B cell (primary cell): ENCODE measurements at places on chromosomes 3 and 15. TPM values are rescaled to one million over a fixed set of nuclear protein-coding genes. Genes with fewer than 3 reads are reported as not detected.

DNA sequence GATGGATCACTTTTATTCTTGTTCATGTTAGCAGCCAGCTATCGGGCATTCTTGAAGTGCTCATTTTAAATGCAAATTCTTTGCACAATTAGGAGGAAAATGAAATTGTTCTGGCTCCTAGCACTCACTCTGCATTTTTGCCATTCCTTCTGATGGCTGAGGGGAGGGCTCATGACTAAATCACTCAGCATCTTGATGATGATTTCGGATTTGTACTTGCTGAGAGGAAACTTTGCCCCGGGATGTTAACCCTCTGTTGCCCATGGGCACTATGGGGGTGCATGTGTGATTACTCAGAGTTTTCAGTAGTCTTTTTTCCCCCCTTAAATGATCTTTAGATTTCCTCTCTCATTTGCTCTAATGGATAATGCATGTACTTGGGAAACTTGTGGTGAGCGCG lies 299.6 kb upstream of the C2CD4B start:
- DNase-seq: no peak
- H3K27me3 ChIP-seq: no peaks in the 10 kb centered on the region
- no peak overlapping the region for H3K4me3 ChIP-seq
- H3K4me1 ChIP-seq: no peaks in the 10 kb centered on the region
- H3K27ac ChIP-seq: no peak overlapping the region

GRCh38 chr3:182258538-182259177 lies 534.6 kb upstream of the ATP11B start:
- H3K27me3 ChIP-seq: no peaks in the 10 kb centered on the region
- no peaks in the 10 kb centered on the region for H3K36me3 ChIP-seq
- no peak overlapping the region for H3K4me3 ChIP-seq
- peak; percentile 7 for DNase-seq

DNA sequence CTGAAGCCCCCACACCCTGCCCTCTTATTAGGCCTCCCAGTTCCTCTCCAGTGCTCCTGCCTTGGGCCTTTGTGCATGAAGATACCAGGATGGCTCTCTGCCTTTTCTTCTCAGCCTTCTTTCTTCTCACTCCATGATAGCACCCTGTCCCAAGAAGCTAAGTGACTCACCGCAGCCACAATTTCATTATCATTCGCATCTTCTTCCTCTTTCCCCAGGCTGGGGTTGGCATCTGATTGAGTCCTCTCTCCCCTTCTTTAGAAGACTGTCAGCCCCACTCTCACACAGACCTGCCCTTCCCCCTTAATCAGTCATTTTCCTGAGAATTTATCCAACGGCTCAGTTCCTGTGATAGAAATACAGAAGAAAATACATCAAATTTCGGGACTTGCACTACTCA lies 102.0 kb downstream of the STAC start:
- H3K27me3 ChIP-seq: no peaks in the 10 kb centered on the region
- H3K4me1 ChIP-seq: no peaks in the 10 kb centered on the region
- no peaks in the 10 kb centered on the region for H3K36me3 ChIP-seq

GRCh38 chr3:195012100-195012499 lies 258.9 kb downstream of the XXYLT1 start:
- no peak overlapping the region for H3K4me3 ChIP-seq
- no peaks in the 10 kb centered on the region for H3K27me3 ChIP-seq
- no peaks in the 10 kb centered on the region for H3K36me3 ChIP-seq
- no peak overlapping the region for H3K27ac ChIP-seq
- no peak for DNase-seq

- no peaks in the 10 kb centered on the region for H3K36me3 ChIP-seq
- H3K4me1 ChIP-seq: peaks cover 3% of the 10 kb centered on the region
- H3K27me3 ChIP-seq: no peaks in the 10 kb centered on the region
- DNase-seq: no peak
These were observed 129.7 kb downstream of the PROS1 start for GRCh38 chr3:93843981-93844380.

DNA sequence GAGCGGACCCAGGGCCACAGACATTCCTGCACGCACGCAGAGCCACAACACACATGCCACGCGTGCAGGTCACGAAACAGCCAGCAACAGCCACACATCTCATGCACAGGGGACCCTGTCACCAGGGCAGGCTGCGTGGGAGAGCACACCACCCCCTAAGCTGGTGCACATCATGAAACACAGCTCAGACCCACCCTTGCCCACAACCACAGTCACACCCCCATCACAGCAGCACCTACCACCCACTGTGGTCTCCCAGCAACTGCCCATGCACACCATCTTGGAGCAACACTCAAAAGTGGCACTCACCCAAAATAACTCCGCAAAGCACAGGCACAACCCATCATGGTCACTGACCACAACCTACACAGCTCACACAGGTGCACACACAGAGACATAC lies 75.7 kb downstream of the OCA2 start:
- no peaks in the 10 kb centered on the region for H3K4me1 ChIP-seq
- no peaks in the 10 kb centered on the region for H3K36me3 ChIP-seq
- no peak overlapping the region for H3K27ac ChIP-seq
- no peak overlapping the region for H3K4me3 ChIP-seq

GRCh38 chr15:91142106-91142744 lies 42.2 kb downstream of the SV2B start:
- no peaks in the 10 kb centered on the region for H3K27me3 ChIP-seq
- H3K36me3 ChIP-seq: no peaks in the 10 kb centered on the region
- no peak overlapping the region for H3K27ac ChIP-seq
- no peaks in the 10 kb centered on the region for H3K4me1 ChIP-seq
- peak; percentile 9 for DNase-seq
- no peak overlapping the region for H3K4me3 ChIP-seq

DNA sequence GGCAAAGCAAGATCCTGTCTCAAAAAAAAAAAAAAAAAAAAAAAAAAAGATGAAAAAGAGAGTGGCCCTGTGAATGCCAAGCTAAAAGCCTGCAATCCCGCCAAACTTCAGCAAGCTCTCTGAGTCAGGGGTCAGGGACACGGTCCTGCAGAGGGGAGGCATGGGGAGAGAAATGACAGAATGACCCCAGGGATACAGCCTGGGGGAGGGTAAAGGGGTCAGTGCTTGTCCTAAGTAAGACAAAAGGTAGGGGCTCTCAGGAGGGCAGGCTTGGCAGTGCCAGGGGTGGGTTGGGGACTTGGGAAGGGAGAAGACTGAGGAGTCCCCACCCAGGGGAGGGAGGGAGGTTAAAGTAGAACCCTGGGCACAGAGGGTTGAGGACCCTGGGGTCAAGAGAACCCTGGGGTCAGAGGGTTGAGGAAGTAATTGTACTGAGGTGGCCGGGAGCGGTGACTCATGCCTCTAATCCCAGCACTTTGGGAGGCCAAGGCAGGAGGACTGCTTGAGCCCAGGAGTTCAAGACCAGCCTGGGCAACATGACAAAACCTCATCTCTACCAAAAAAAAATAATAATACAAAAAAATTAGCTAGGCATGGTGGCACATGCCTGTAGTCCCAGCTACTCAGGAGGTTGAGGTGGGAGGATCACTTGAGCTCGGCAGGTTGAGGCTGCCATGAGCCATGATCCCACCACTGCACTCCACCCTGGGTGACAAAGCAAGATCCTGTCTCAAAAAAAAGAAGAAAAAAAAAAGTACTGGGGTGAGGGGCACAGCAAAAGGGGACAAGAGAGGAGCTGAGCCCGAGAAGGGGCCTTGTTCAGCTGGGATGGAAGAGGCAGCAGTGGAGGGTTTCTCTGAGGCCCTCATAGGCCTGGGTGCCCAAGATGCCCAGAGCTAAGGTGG lies 5.2 kb upstream of the SEMA3B start:
- H3K4me3 ChIP-seq: no peak overlapping the region
- H3K36me3 ChIP-seq: no peaks in the 10 kb centered on the region
- no peak for DNase-seq
- peaks cover 17% of the 10 kb centered on the region for H3K4me1 ChIP-seq
- H3K27me3 ChIP-seq: no peaks in the 10 kb centered on the region

- peak overlapping the region; percentile 10 for H3K27ac ChIP-seq
- H3K36me3 ChIP-seq: no peaks in the 10 kb centered on the region
- no peak overlapping the region for H3K4me3 ChIP-seq
- H3K27me3 ChIP-seq: no peaks in the 10 kb centered on the region
These were observed 15.0 kb upstream of the ZBED2 start for GRCh38 chr3:111610189-111610588.

- no peaks in the 10 kb centered on the region for H3K27me3 ChIP-seq
- H3K4me3 ChIP-seq: no peak overlapping the region
These were observed 183.3 kb upstream of the BHLHE40 start for GRCh38 chr3:4795905-4796304.

GRCh38 chr15:96262549-96263489 lies 67.7 kb upstream of the NR2F2 start:
- no peak overlapping the region for H3K4me3 ChIP-seq
- H3K36me3 ChIP-seq: no peaks in the 10 kb centered on the region
- H3K4me1 ChIP-seq: no peaks in the 10 kb centered on the region
- H3K27me3 ChIP-seq: no peaks in the 10 kb centered on the region

DNA sequence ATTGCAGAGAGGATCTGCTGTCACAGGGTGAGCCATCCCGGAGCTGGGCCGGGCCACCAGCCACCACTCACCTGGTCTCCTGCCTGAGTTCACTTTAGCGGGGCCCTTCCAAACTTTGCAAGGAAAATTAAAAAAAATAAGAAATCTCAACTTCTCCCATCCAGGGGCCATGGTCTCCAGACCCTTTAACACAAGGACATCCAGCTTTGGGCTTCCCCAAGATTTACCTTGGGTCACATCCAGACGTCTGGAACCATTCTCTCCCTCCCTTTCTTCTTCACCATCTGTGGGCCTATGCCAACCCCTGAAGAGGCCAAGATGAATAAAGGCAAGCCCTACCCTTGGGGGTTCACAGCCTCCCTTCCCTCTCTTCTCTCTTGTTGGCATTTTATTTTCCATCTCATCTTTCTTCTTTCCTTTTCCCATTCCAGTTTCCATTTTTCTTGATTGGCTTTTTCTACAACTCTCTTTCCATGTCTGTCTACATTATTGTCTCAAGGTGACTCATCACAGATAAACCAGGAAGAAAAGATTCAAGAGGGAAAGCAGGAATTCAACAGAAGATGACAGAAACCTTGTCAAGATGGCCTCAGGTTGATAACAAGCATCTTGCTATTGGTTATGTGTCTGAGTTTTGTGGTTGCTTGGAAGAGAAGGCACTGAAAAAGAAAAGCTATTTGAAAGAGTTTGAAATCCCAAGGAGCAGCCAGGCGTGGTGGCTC lies 49.5 kb downstream of the ITGA11 start:
- H3K36me3 ChIP-seq: no peaks in the 10 kb centered on the region
- H3K4me1 ChIP-seq: peaks cover 6% of the 10 kb centered on the region
- H3K4me3 ChIP-seq: no peak overlapping the region
- DNase-seq: no peak
- H3K27me3 ChIP-seq: no peaks in the 10 kb centered on the region

GRCh38 chr3:15974647-15975046 lies 176.9 kb upstream of the ANKRD28 start:
- H3K27me3 ChIP-seq: no peaks in the 10 kb centered on the region
- H3K27ac ChIP-seq: no peak overlapping the region
- DNase-seq: no peak
- no peak overlapping the region for H3K4me3 ChIP-seq
- H3K4me1 ChIP-seq: no peaks in the 10 kb centered on the region
- H3K36me3 ChIP-seq: no peaks in the 10 kb centered on the region

- peaks cover 2% of the 10 kb centered on the region for H3K36me3 ChIP-seq
- no peak overlapping the region for H3K4me3 ChIP-seq
- H3K27me3 ChIP-seq: no peaks in the 10 kb centered on the region
- DNase-seq: no peak
These were observed 521.9 kb downstream of the FOXP1 start for GRCh38 chr3:71061581-71061980.

- no peak for DNase-seq
- no peak overlapping the region for H3K4me3 ChIP-seq
- no peaks in the 10 kb centered on the region for H3K4me1 ChIP-seq
- no peak overlapping the region for H3K27ac ChIP-seq
- no peaks in the 10 kb centered on the region for H3K36me3 ChIP-seq
- no peaks in the 10 kb centered on the region for H3K27me3 ChIP-seq
These were observed 152.4 kb downstream of the TJP1 start for GRCh38 chr15:29669823-29670222.

GRCh38 chr15:36109943-36110658 lies 469.3 kb upstream of the CDIN1 start:
- H3K4me1 ChIP-seq: no peaks in the 10 kb centered on the region
- H3K4me3 ChIP-seq: no peak overlapping the region
- no peaks in the 10 kb centered on the region for H3K36me3 ChIP-seq
- no peak overlapping the region for H3K27ac ChIP-seq

DNA sequence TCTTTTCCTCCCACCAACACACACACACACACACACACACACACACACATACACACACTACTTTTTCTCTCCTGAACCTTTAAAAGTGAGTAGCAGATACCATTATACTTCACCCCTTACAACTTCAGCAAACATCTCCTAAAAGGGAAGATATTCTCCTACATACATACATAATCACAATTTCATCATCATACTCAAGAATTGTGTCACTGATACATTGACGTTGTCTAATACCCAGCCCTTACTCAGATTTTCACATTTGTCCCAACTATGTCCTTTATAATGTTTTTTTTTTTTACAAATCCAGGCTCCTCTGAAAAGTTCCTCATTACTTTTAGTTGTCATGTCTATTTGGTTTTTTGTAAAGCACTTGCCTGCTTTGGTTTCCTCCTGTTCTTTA lies 18.5 kb downstream of the ABHD6 start:
- no peak overlapping the region for H3K4me3 ChIP-seq
- DNase-seq: no peak
- H3K36me3 ChIP-seq: peaks cover 40% of the 10 kb centered on the region
- no peak overlapping the region for H3K27ac ChIP-seq
- no peaks in the 10 kb centered on the region for H3K27me3 ChIP-seq

DNA sequence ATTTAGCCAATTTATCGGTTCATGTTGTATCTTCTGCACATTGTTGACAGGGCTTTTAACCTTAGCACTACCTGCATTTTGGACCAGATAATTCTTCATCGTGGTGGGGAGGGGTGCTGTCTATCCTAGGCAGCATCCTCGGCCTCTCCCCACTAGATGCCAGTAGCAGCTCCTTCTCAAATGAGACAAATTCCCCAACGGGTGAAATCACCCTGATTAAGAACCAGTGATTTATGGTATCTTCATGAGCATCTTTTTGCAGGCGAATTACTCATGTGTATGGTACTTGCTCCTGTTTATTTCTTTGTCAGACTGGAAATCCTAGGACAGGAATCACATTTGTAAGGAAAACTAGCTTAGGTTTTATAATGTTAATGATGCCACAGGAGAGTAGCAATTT lies 68.0 kb downstream of the C3orf70 start:
- H3K27me3 ChIP-seq: no peaks in the 10 kb centered on the region
- DNase-seq: no peak
- H3K27ac ChIP-seq: no peak overlapping the region
- no peaks in the 10 kb centered on the region for H3K4me1 ChIP-seq
- H3K4me3 ChIP-seq: no peak overlapping the region
- H3K36me3 ChIP-seq: no peaks in the 10 kb centered on the region

The ADGRG7 gene
- total RNA-seq: not detected in 2 replicates

The SLC12A8 gene
- total RNA-seq: 0.57 and 0.95 TPM in 2 replicates

The MKRN2OS gene
- not detected in 2 replicates for total RNA-seq

The SCAANT1 gene
- total RNA-seq: 1.7 TPM in 1 of 2 replicates, not detected in the other

The DMXL2 gene
- total RNA-seq: 5.6 and 6.2 TPM in 2 replicates

The RBP2 gene
- total RNA-seq: not detected in 2 replicates

The TMEM45A gene
- total RNA-seq: 0.15 and 0.20 TPM in 2 replicates
